ENCODE measurements at places on chromosomes 7 and 10.

- DNase-seq: no peak
Observed at GRCh38 chr7:22320416-22320815, 36.5 kb downstream of the RAPGEF5 start.

GRCh38 chr10:79081353-79082034 lies 12.7 kb downstream of the ZMIZ1 start:
- DNase-seq: no peak

GRCh38 chr10:75525067-75525466 lies 93.6 kb downstream of the LRMDA start:
- no peak for DNase-seq

DNA sequence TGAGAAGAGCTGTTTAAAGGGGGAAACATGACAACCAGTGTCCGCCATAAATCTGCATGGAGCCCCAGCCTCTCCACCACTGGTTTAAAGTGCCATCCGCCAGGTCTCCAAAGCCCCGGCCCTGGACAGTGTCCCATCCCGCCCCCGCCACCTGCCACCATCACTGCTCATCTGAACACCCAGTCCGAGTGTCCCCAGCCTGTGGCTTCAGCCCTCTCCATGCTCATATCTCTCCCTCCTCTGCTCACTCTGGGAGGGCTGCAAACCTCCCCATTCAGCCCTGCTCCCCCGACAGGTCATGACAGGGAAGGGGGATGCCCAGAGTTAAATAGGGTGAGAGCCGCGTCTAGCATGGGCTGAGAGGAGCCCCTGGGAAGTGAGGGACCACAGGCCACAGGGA lies 266.2 kb downstream of the DNAJB6 start:
- DNase-seq: no peak

DNA sequence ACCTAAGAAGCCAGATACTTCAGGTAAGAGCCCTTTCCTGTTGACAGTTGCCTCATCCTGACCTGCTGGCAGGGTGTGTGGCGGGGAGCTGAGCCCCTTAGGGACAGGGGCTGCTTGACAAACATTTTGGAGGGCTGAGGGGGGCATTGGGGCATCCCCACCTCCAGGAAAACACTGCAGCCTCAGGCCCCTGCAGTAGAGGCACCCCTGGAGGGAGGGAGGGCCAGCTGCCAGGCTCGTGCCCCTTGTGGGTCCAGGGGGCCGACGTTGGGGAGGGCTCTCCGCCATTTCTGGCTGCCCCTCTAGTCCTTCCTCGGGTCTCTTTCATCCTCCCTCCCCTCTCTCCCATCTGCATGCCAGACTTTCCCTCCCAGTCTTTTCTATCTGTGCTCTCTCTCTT lies 177.3 kb downstream of the RPS24 start:
- no peak for DNase-seq

DNA sequence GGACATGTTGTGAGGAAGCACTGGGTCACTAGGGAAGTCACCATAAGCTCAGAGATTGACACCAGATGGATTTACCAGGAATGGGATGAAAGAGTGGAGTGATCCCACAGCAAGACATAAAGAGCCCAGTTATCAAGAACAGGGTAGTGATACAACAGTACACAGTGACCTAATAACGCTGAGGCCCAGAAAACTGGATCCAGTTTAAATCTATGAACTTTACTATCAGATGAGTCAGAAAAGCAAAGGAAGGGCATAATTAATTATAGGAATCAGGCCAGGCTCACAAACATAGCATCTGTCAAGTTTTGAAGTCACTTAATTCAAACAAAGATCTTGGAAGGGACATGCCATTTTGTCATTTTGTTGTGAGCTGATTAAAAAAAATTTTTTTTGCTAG lies 73.5 kb downstream of the LRRN3 start:
- no peak for DNase-seq

DNA sequence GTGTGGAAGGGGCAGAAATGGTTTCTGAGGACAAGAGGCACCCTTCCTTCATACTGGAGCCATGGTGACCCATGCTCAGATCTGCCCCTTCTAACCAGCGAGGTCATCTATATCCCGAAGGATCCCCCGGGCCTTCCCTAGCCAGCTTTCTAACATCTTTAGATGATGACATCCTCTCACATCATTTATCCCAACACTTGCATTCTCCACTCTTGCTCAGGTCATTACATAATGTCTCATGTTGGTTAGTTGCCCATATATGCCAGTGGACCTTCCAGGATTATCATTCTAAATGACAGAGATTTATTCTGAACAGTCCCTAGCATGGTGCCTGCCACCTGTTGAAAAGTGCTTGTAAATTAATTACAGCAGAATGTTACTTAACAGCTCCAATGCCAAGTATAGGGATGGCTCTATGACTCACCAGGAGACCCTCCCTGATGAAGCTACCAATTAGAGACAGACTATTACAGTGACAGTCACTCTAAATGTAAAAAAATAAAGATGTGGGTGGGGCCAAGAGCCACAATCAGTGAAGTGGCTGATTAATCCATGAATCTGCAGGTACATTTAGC lies 22.6 kb upstream of the ABLIM1 start:
- no peak for DNase-seq

DNA sequence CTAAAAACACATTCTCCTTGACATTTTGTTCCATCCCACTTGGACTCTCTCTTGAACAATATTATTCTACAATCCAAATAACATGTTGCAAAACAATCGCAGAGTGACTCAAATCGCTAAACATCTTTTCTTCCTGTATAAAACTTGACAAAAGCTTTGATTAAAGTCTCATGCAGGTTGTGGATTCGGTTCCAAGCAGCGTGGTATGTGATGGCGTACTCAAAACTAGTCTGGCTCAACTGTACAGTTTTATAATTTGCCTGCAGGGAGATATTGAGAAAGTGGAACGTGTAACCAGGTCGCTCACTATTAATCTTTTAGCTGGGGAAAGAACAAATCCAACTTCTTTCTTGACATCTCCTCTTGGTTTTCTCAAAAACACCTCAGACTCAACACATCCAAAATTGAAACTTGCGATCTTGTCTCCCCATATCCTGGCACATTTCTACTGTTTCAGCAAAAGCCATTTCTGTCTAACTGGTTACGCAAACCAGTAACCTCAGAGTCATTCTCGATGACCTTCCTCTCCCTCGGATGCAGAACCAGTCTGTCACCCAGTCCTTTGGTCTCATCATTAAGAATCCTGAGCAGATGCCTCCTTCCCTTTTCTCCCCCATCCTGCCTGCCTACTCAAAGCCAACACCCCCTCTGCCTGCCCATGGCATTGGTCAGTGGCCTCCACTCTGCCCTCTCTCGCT lies 100.1 kb downstream of the CACNB2 start:
- DNase-seq: no peak

DNA sequence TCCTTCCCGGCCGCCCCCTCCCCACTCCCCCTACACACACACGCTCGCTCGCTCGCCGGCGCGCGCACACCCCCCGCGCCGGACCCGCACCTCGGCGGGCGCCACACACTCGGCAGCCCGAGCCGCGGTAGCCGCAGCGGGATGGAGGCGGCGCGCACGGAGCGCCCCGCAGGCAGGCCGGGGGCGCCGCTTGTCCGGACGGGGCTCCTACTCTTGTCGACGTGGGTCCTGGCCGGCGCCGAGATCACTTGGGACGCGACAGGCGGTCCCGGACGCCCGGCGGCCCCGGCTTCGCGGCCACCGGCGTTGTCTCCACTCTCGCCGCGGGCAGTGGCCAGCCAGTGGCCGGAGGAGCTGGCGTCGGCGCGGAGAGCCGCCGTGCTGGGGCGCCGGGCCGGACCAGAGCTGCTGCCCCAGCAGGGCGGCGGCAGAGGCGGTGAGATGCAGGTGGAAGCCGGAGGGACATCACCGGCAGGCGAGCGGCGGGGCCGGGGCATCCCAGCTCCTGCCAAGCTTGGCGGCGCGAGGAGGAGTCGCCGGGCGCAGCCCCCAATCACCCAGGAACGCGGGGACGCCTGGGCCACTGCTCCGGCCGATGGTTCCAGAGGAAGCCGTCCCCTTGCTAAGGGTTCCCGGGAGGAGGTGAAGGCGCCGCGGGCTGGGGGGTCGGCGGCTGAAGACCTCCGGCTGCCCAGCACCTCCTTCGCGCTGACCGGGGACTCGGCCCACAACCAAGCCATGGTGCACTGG lies at the start of gene SORCS3:
Gene SORCS3 (plus strand): TSS at position 104 of the 750 bp plus-strand sequence.
- DNase-seq: no peak

GRCh38 chr10:66809402-66809801 lies 116.4 kb upstream of the LRRTM3 start:
- no peak for DNase-seq

- no peak for DNase-seq
Observed at GRCh38 chr10:62806251-62806650, 1.7 kb downstream of the ADO start.

DNA sequence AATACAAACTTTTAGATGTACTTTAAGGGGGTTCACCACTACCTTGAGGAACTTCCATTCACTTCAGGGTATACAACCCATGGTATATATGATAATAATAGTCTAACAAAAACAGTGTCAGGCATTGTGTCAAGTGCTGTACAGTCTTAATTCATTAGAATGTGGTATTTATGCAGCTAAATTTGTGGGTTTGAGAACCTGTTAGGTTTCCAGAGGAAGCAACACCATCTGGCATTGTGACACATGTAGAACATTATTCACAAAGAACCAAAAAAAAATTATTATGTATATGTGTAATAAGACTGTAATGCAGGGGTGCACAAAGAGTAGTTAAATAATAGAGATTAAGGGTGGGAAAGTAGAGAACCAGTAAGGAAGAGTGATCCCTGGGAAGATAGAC lies 26.3 kb downstream of the TMEM60 start:
- DNase-seq: no peak

DNA sequence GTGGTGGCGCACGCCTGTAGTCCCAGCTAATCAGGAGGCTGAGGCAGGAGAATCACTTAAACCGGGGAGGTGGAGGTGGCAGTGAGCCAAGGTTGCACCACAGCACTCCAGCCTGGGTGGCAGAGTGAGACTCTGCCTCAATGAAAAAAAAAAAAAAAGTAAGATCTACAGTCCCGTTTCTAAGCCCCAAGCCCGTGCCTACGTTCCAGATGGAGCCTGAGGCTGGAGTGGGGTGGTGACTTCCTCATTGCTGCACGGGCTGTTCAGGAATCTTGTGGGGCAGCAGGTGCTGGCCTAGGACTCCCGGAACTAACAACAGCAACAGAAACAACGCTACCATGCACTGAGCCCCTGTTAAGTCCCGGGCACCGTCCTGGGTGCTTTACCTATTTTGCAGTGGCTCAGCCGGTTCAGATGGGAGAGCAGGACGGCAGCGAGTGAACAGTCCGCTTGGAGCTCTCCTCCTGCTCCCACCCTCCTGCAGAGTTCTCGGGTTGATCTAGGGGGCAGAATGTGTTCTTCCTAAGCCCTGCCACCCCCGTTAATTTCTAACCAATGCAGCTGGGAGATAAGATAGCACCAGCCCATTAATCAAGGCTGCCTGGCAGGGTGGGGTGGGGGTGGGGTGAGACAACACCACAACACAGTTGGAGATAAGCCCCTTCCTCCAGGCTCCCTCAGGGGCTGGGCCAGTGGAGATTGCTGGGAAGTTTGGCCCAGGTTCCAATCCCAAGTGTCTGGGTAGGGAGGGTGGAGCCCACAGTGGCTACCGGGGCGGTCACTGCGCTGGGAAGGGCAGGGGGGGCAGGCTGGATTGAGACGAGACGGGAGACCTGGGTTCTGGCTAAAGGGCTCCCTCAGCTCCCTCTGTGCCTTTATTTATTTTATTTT lies 17.0 kb upstream of the SFRP5 start:
- no peak for DNase-seq

- no peak for DNase-seq
Observed at GRCh38 chr7:85316489-85316888, 129.6 kb upstream of the SEMA3D start.

DNA sequence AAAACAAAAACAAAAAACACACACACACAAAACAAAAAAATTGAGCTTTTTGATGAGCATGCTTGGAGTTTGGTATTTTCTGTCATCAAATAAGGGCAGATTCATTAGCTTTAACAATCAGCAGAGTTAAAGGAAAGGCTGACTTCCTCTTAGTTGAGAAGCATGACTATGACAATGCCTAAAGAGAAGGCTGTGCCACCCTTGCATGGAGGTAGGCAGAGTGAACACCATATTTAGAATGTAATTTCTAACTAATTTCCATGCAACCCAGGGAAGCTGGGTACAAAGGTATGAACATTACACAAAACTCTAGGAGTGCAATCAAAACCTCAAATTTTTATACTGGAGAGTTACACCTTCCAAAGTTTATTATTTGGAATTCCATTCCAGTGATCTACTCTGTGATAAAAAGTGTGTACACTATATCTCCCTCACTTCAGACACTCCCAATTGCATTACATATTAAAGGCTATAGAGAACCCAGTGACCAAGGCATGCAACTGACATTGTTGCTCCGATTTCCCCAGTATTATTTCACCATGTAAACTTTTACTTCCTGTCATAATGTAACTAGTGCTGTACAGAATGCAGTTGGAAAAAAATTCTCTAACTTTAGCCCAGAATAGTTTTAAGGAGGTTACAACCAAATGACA lies 9.4 kb upstream of the CYCS start:
- DNase-seq: no peak

GRCh38 chr7:50660040-50660829 lies 95.0 kb upstream of the DDC start:
- DNase-seq: peak; percentile 46

GRCh38 chr10:58637352-58637751 lies 124.7 kb downstream of the BICC1 start:
- DNase-seq: no peak

DNA sequence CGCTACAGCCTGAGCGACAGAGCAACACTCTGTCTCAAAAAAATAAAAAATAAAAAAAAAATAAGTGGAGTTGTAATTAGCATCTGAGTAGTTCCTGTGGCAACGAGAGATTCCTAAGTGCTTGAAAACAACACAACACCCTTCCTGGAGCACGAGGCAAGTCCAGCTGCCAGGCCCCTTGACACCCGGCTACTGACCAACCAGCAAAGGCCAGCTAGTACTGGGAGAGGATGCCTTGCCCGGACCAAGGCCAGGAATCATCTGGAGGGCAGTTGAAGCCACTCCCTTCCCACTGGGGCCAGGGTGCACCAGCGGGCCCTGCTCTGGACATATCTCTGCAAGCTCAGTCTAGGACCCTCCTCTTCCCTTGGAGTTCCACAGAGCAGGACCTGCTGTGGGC lies 536 bp downstream of the C10orf105 start:
- no peak for DNase-seq

DNA sequence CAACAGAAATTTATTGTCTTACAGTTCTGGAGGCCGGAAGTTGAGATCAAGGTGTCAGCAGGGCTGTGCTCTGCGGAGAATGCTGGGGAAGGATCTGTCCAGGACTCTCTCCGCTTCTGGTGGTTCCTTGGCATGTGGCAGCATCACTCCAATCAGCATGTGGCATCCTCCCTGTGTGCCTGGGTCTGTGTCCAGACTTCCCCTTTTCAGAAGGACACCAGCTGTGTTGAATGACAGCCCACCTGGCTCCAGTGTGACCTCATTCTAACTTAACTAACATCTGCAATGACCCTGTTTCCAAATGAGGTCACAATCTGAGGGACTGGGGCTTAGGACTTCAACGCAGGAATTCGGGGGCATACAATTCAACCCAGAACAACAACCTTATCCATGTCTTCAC lies 141.9 kb downstream of the BMS1 start:
- DNase-seq: no peak

DNA sequence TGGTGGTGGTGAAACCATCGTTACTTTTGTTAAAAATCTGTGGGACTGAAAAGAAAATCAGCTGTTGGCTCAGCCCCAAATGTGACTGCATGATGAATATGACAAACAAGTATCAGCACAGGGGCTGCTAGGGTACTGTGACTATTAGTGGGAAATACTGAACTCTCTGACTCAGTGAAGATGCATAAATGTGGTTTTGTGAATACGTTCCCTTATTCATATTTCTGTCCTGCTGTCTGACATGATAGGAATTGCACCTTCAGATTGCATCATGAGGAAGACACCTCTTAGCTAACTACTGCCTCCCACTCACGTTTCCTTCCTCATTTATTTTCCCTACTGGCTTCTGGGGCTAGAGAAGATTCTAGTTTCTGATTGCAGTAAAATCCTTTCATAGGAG lies 1.4 kb downstream of the CLEC5A start:
- DNase-seq: no peak
